Endothelial cell (in vitro differentiated cells): ENCODE measurements at places on chromosomes 3 and 15. TPM values are rescaled to one million over a fixed set of nuclear protein-coding genes. Genes with fewer than 3 reads are reported as not detected.
A peak's percentile ranks its signal among the peaks of the same experiment; 100 is the strongest.

Gene PLAAT1
- 1.7 TPM for total RNA-seq

Gene RASGRP1
- 0.49 TPM for total RNA-seq

Gene ICE2
- 42.2 TPM for total RNA-seq

Gene SLC6A11
- total RNA-seq: 0.15 TPM

Gene GOLGA8H
- 0.59 TPM for total RNA-seq

Gene ZNF662
- 1.4 TPM for total RNA-seq

Gene CCR3
- total RNA-seq: not detected

Gene CPA3
- not detected for total RNA-seq

Gene GNAT1
- total RNA-seq: 0.59 TPM

- no peak for DNase-seq
Observed at GRCh38 chr3:436053-436452, 239.5 kb downstream of the CHL1 start.

DNA sequence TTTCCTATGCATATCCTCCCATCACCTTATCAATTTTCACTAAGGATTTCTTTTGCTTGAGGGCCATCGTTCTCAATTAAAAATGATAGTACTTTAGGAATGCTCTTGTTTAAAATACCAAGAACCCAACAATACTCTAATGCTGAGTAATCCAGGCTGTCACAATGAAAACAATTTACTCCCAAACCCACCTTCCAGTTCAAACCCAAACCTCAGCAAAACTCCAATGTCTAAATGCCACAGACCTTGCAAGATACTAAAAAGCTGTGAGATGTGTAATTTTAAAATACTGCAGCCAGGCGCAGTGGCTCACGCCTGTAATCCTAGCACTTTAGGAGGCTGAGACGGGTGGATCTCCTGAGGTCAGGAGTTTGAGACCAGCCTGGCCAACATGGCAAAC, 889.8 kb downstream of the ROBO1 start:
- DNase-seq: no peak

- no peak for DNase-seq
Observed at GRCh38 chr3:171157980-171158379, 131.5 kb upstream of the SLC2A2 start.

DNA sequence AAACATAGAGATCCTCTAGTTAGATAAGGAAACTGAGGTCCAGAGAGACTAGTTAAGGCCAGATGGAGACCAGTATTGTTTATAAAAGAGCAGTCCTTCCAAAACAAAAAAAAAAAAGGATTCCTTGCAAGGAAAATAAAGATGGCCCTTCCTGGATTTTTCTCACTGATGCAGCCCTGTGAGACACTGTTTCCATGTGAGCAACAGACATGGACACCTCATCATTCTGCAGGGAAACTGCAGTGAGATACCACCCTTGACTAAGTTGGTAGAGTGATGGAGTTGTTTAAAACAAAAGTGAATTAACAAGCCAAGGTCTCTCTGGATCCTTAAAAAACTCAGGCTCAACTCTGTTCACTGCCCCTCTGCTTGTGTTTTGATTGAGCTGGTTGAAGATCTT, 65.6 kb upstream of the MYZAP start:
- DNase-seq: no peak

DNA sequence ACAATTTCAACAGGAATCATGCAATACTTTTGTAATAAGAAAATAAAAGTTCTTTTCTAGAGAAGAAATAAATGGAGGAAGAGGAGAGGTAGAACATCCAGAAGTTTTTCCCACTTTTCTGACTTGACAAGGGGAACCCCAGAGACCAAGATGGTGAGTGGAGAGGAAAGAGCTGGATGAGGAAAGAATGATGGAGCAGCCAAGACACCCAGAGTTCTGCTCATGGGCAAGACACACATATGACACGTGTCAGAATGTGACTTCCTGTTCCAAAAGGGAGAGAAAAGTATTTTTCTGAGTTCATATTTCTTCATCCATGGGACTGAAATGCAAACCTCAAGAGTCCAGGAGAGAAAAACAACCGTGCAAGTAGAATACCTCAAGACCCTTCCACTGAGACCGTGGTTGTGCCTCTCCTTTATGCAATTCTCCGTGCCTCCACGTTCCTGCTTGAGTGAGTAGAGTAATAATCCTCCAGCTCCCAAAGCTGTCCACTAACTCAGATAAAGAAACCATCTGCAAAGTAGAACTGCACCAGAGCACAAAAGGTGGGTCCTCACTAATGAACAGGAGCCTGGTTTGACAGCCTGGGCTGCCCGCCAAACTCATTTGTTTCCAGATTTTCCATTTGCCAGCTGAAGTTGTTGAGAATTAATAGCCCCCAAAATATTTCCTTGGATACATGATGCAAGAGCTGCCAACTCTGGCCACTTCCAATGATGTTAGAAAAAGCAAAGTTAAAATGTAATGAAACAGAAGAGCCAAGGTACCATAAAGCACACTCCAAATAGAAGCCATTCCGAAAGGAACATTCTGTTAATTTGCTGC, 272.6 kb upstream of the IGF1R start:
- no peak for DNase-seq

DNA sequence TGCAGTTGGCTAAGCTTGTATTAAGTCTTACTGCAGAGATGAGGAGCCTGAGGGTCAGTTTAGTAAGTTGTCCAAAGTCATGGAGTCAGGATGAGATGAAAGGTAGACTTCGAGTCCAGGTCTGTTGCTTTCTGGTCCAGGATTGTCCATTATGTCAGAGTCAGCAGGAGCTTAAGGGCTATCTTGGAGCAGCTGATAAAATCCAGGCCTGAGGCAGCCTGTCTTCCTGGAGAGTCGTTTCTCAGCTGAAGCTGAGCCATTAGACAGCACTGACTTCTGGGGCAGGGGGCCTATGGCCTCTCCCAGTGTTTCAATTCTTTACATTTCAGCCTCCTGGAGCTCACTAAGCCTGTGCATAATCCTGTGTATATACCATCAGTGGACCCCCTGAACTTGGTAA, 219.5 kb upstream of the GAP43 start:
- DNase-seq: no peak

- DNase-seq: no peak
Observed at GRCh38 chr3:98032904-98033303, 2.2 kb downstream of the GABRR3 start.

- DNase-seq: no peak
Observed at GRCh38 chr3:146100825-146101444, 60.0 kb downstream of the PLOD2 start.

- no peak for DNase-seq
Observed at GRCh38 chr3:141294848-141295247, 63.2 kb downstream of the PXYLP1 start.

DNA sequence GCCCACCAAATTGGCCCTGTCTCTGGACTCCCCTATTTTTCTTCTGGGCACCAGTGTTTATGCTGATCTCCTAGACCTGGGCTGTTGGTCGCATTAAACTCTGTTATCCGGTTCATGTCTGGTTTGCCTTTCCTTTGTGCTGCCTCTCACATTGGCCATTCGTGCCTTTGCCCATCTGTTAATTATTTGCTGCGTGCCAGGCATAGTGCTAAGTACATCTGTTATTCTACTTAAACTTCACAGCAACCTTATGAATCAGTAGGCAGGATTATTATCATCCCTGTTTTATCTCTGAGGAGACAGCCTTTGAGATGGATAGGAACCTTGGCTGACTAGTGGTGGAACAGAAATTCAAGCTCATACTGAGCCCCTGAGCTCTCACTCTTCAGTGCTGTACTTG, 76.0 kb downstream of the THSD4 start:
- no peak for DNase-seq

DNA sequence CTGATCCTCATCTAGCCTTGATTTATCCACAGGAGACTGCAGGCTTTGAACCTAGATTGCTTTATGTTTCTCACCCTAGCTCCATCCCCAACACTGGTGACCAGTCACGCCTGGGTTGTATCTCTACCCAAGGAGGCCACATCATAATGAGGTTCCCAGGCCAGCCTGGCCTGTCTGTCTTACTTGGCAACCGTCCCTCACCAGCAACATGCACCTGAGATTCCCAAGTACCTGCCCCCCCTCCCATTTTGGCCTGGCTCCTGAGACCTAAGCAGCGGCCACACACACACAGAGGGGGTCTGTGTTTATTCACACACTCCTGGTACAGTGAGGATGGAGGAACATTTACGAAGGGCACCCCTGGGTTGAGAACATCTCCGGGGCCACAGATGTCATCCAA, 2.4 kb downstream of the CAMK2N2 start:
- no peak for DNase-seq

DNA sequence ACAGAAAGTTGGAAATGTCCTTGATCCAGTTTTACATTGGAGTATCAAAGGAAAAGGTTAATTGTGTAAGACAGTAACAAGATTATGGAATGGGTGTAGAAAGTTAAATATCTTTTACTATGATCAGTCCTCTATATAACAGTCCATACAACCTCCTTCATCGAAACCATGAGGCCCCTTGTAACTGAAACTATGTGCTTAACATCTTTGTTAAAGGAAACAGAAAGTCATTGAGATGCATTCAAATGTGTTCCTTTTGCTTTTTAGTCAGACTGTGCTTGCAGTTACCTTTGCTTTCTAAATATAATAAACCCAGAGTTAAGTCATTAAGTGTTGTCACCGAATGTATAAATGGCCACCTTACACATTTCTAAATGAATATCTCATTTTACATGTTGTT, 1298.5 kb downstream of the ROBO2 start:
- no peak for DNase-seq

DNA sequence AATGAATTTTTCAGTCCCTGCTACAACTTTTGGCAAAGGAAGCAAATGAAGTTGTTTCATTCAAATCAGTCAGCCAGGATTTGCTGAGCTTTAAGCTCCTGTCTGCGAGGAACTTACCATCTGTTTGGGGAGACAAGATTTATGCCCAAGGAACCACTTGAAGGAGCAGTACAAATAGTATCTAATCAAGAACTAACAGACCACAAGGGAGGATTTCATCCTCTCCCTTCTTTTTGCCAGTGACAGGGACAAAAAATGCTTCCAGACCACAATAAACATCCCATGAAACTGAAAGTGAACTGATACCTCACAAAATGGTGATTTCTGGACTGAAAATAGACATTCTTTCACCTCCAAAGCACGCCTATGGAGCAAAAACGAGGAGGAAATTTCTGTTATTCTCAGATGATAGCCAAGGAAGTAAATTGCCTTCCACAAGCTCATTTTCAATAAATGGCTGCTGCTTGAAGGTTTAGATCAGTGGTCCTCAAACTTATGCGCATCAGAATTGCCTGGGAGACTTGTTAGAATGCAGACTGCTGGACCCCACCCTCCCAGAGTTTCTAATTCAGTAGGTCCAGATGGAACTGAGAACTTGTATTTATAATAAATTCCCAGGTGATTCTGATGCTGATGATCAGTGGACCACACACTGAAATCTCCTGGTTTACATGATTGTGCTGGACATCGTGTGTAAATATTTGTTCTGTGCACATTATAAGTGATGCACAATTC, 202.4 kb upstream of the GADL1 start:
- no peak for DNase-seq

GRCh38 chr3:188165596-188165995, 11.6 kb downstream of the LPP start:
- DNase-seq: no peak

GRCh38 chr3:129001101-129001805, at the start of gene EFCC1:
TSS of gene EFCC1 (plus strand) at chr3:129001304. CDS start at chr3:129001629, 325 bp downstream.
- peak; percentile 65 for DNase-seq

DNA sequence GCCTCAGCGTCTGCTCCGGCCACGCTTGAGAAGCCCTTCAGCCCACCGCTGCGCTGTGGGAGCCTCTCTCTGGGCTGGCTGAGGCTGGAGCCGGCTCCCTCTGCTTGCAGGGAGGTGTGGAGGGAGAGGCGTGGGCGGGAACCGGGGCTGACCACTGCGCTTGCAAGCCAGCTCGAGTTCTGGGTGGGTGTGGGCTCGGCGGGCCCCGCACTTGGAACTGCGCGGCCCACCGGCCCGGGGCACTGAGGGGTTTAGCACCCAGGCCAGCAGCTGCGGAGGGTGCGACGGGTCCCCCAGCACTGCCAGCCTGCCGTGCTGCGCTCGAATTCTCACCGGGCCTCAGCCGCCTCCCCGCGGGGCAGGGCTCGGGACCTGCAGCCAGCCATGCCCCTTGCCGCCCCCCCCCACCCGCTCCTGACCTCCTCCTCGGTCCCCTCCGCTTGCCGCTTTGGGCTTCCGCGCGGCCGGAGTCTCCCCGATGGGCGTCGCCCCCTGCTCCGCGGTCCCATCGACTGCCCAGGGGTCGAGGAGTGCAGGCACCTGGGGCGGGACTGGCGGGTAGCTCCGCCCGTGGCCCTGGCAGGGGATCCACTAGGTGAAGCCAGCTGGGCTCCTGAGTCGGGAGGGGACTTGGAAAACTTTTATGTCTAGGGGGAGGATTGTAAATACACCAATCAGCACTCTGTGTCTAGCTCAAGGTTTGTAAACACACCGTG, 106.7 kb downstream of the RAP2B start:
- no peak for DNase-seq

- DNase-seq: no peak
Observed at GRCh38 chr3:169278092-169278491, 385.4 kb downstream of the MECOM start.

- no peak for DNase-seq
Observed at GRCh38 chr15:54605043-54605442, 591.7 kb downstream of the RSL24D1 start.

DNA sequence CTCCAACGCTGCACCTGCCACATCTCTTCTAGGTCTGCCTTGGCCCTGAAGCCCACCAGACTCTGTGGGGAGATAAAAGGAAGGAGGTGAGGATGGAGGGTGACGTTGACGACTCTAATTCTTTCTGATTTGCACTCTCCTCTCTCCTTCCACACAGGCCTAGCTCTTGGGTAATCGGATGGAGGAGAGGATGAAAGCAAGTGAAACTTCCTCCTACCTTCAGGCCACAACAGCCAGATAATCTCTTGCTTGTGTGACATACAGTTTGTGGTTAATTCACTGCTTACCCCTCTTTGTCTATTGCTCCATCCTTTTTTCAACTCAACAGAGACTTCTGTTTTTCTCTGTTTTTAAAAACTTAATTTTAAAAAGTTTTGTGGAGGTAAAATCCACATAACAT, 208.1 kb downstream of the SV2B start:
- no peak for DNase-seq
